ENCODE measurements at places on chromosomes 6 and 20.

DNA sequence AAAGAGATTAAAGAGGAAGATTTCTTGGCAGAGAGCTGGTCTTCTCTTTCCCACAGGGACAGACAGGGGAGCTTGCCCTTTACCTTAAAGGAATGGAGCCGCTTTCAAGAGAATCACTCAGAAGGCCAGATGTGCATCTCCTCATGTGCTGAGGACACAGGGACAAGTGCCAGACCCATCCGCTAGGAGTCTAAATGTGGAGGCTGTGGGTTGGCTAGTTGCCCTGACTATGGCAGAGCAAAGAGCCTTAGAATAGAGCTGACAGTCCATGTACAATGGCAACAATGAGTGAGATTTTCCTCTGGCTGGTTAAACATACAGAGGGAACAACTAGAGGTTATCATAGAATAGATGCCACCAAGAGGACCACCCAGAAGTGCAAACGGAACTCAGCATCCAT lies 7.3 kb upstream of the DOK5 start:
- peak; percentile 22 for DNase-seq

GRCh38 chr6:75317503-75318206 lies 33.1 kb upstream of the TMEM30A start:
- no peak for DNase-seq

DNA sequence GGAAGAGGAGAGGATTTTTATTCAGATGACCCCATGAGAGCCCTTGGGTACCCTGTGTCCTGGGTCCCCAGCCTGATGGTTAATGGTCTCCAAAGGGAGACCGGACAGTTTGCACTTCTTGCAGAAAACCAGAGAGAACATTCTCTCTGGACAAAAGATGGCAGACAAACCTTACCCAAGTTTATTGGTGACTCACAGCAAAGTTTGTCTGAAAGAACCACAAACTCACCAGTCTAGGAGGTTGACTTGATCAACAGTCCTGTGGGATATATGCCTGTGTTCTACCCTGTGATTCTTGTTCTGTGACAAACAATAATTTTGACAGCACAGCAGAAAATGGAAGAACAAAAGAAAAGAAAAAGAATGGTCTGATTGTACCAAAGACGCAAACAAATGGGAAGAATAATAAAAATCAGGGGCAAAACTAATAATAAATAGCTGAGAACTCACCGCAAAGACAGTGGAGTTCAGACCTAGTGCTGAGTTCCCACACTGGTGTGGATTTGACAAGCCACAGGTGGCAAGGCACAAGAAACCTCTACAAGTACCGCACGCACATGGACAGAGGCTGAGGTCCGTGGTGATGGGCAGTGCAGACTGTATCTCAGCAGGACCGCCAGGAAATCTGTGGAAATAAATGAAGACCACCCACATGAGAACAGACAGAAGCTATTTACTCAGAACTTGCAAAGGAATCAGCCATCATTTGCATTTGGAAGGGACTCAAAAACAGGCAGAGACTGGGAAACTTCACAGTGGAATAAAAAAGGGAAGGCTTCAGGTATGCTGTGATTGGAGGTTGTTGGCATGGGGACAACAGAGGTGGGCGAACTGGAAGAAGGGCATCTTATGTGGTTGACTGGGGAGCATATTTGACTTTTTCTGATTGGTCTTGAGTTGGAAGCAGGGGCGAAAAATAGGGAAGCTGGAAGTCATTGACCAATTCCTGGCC lies 246.3 kb upstream of the RNF24 start:
- DNase-seq, result no peak

- no peak for DNase-seq
Observed at GRCh38 chr20:38557174-38557573, 23.8 kb upstream of the ADIG start.

DNA sequence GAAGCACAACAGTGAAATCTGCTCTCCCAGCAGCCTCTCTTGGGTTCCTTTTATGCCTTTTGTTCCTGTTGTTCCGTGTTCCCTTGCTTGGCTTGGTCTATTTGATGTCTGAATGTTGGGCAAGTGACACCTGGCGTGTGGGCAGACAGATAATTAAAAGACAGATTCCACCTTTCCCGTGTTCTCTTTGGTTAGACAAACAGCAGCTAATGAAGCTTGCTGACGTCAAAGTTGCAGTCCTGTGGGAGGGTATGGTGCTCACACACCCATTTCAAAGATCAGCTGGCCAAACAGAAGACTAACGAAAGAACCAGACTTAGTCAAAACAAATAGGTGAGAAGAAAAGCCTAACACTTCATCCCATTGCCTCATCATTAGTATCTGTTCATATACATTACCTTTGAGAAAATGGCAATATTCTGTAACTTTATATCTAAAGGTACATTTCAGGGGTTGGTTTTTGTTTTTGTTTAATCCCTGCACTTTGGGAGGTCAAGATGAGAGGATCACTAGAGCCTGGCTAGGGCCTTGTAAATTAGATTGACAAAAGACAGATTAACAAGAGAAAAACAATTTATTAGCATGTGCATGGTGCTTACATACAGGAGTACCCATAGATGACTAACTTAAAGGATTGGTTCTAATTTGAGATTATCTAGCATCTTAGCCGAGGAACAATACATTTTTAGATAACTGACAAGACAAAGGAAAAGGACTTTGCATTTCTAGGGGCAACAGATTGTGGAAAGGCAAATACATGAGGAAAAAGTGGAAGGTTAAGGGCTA lies 48.9 kb upstream of the TNFRSF21 start:
- DNase-seq, result no peak

- no peak for DNase-seq
Observed at GRCh38 chr6:136994782-136995181, 50.0 kb downstream of the IL20RA start.

DNA sequence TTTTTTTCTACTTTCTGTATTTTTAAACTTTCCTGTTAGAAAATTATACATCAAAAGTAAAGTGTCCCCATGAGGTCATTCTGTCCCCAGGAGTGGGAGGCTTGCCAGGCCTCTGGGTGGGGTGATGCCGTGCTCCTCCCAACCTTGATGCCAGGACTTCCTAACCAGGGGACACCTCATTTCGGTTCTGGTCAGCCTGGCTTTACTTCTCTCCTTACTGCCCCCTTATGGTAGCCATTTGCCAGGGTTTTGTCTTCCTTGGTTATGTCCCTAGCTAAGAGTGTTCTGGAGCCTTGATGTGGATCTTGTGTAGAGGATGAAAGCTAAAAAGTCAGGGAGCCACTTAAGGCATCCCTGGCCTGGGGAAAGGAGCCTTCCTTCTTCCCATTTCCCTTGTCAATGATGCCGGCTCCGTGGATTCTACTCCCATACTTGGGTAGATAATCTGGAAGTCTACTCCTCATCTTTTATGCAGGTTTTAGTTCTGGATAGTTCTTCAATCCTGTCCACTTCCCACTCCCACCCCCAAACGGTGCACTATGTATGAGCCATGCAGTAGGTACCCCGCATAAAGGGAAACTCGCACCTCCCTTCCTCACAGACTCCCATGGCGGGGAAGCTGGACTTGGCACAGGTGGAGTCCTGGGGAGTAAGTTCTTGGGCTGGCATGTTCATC lies 164.1 kb upstream of the SALL4 start:
- DNase-seq, result peak; percentile 1
